ENCODE measurements at places on chromosomes 7 and 10. TPM values are rescaled to one million over a fixed set of nuclear protein-coding genes. Genes with fewer than 3 reads are reported as not detected.

NSUN6 gene
- total RNA-seq: 7.9 TPM

SPDYE18 gene
- 0.48 TPM for total RNA-seq

SAMD9L gene
- total RNA-seq: 11.0 TPM

ZNF365 gene
- 0.19 TPM for total RNA-seq

DYNC1I1 gene
- 4.5 TPM for total RNA-seq

CYREN gene
- total RNA-seq: 24.6 TPM

VGF gene
- not detected for total RNA-seq

EGFR gene
- total RNA-seq: 88.5 TPM

HOXA10 gene
- total RNA-seq: 0.63 TPM

GJD4 gene
- total RNA-seq: not detected

SMIM30 gene
- 36.6 TPM for total RNA-seq

ANKRD22 gene
- not detected for total RNA-seq

NKX6-2 gene
- total RNA-seq: not detected

PDK4 gene
- 511 TPM for total RNA-seq

CRHR2 gene
- total RNA-seq: not detected

CLDN15 gene
- 65.8 TPM for total RNA-seq

OR13A1 gene
- total RNA-seq: not detected

ADAMTS14 gene
- not detected for total RNA-seq

TMEM184A gene
- 0.32 TPM for total RNA-seq

TMEM176A gene
- 105 TPM for total RNA-seq

MRM2 gene
- total RNA-seq: 11.9 TPM

PKD2L1 gene
- not detected for total RNA-seq

PTPRE gene
- total RNA-seq: 89.7 TPM

AMZ1 gene
- not detected for total RNA-seq

ITPRIP gene
- total RNA-seq: 23.4 TPM

SFXN3 gene
- total RNA-seq: 54.8 TPM

CPN1 gene
- not detected for total RNA-seq

DGKI gene
- 0.16 TPM for total RNA-seq

LRWD1 gene
- 9.8 TPM for total RNA-seq

PHYHIPL gene
- not detected for total RNA-seq

PLAU gene
- total RNA-seq: 75.2 TPM

ACSM6 gene
- not detected for total RNA-seq

ZNF239 gene
- 4.1 TPM for total RNA-seq
